ENCODE measurements at places on chromosomes 2 and 18.

- no peaks in the 10 kb centered on the region for H3K27me3 ChIP-seq
- no peaks in the 10 kb centered on the region for H3K4me1 ChIP-seq
- no peak overlapping the region for H3K4me3 ChIP-seq
These were observed 177.7 kb upstream of the SMAD2 start for GRCh38 chr18:48108136-48108535.

- H3K27ac ChIP-seq = no peak overlapping the region
- H3K27me3 ChIP-seq = no peaks in the 10 kb centered on the region
- H3K36me3 ChIP-seq = no peaks in the 10 kb centered on the region
- no peaks in the 10 kb centered on the region for H3K4me1 ChIP-seq
- no peak for DNase-seq
- H3K4me3 ChIP-seq = no peak overlapping the region
These were observed 1632.8 kb upstream of the CELF4 start for GRCh38 chr18:39198376-39198775.

DNA sequence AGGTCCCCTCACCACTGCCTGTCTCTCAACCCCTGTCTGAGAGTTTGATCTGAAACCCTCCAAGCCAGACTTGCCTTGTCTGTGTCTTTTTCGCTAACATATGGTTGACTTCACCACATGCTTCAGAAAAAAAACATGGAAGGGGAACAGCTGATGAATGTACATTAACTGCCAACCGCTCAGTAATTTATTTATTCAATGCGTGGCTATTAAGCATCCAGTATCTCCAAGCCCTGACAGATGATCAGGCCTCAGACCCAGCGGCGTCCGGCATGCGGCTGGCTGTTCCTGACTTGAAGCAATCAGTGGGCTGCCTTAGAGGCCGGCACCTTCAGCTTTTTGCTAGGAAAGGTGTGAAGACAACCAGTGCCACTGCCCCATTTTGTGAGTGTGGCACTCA lies 62.3 kb downstream of the NGEF start:
- no peaks in the 10 kb centered on the region for H3K4me1 ChIP-seq
- no peak overlapping the region for H3K27ac ChIP-seq
- DNase-seq = no peak
- H3K36me3 ChIP-seq = no peaks in the 10 kb centered on the region

DNA sequence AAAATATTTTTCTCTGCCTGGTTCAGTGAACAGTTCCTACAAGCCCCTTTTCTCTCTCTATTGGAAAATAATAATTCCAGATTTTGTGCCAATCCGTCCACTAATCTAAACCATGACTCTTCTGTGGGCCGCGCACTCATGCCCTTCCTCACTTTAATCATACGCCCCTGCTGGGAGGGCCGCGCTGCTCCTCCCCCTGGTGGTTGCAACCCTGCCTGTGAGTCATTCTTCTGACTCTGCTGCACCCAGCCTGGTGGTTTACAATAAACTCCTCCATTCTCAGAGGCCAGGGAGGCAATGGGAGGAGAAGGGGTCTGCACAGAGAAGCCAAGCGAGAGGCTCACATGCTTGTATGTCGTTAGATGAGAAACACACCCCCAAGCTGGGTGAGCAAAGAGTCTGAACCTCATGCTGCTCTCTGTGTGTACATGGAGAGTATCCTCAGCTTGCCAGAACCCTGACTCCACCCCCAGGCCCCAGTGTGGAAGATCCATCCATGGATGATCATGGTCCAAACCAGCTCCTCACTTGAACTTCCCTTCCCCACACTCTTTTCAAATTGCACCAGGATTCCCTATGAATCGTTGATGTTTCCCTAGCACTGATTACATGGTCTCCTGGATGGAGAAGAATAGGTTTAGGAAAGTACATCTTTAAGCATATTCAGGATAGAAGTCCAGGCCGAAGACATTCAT lies 228.9 kb downstream of the ANKRD30B start:
- H3K27ac ChIP-seq = no peak overlapping the region
- H3K27me3 ChIP-seq = no peaks in the 10 kb centered on the region
- no peaks in the 10 kb centered on the region for H3K4me1 ChIP-seq
- no peak for DNase-seq
- no peaks in the 10 kb centered on the region for H3K36me3 ChIP-seq
- no peak overlapping the region for H3K4me3 ChIP-seq

- H3K4me3 ChIP-seq = no peak overlapping the region
- no peak overlapping the region for H3K27ac ChIP-seq
- H3K4me1 ChIP-seq = no peaks in the 10 kb centered on the region
- no peaks in the 10 kb centered on the region for H3K27me3 ChIP-seq
These were observed 24.9 kb upstream of the RAB10 start for GRCh38 chr2:26008851-26009566.

GRCh38 chr2:230124757-230125431 lies 56.2 kb upstream of the SLC16A14 start:
- DNase-seq = no peak
- H3K27me3 ChIP-seq = no peaks in the 10 kb centered on the region
- H3K27ac ChIP-seq = peak overlapping the region; percentile 18

GRCh38 chr2:58006952-58007284 lies 39.7 kb upstream of the VRK2 start:
- H3K27me3 ChIP-seq = no peaks in the 10 kb centered on the region
- no peaks in the 10 kb centered on the region for H3K36me3 ChIP-seq
- no peaks in the 10 kb centered on the region for H3K4me1 ChIP-seq
- no peak for DNase-seq
- H3K4me3 ChIP-seq = no peak overlapping the region

- H3K4me3 ChIP-seq = no peak overlapping the region
- H3K36me3 ChIP-seq = no peaks in the 10 kb centered on the region
- H3K4me1 ChIP-seq = no peaks in the 10 kb centered on the region
- H3K27me3 ChIP-seq = no peaks in the 10 kb centered on the region
- DNase-seq = no peak
These were observed 437.0 kb downstream of the THSD7B start for GRCh38 chr2:137202318-137202717.

DNA sequence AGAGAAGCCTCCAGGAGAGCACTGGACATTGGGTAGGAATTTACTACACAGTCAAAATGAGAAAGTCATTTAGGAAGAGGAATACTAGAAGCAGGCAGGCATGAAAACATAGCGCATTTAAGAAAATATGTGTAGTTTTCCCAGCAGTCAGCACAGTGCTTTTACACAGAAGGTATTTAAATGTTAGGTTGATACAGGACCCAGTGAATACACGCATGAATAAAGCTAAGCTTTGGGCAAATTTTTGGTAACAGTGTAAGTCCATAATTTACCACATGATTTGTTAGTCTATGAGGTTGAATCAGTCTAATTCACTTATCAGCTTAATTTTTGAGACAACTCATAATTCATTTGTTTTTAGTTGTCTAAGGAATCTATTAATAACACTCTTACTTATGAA lies 421.7 kb upstream of the CDH20 start:
- no peak overlapping the region for H3K27ac ChIP-seq
- H3K36me3 ChIP-seq = no peaks in the 10 kb centered on the region
- H3K4me1 ChIP-seq = no peaks in the 10 kb centered on the region
- H3K4me3 ChIP-seq = no peak overlapping the region
- no peak for DNase-seq

DNA sequence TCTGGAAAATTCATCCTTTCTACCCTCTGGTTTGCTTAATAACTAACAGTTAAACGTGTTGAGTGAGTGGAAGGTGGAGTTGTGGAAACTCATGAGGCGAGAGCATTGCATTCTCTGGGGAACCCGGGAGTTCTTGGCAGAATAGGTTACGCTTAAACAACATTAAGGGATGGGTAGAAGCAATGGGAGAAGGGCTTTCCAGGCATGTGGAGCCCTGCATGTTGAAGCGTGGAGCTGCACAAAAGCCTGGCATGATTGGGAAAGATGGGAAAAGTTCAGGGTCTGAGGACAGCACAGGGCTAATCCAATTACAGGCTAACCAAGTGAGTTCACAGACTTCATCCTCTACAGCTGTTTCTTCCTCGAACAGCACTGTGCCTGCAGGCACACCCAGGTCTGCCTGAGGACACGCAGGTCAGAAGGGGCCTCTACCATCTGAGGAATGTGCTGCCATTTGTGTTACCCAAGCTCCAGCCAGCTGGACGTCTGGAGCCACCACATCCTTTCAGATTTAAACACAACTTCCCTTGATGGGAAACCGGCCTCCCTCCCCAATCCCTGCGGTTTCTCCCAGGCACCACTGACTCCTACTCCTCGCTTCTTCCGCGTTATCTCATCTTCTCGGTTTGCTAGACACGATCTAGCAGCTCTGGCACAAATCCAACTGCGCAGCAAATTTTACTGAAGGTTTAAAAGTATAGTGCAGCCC lies 164.2 kb downstream of the ANTXR1 start:
- H3K4me1 ChIP-seq = no peaks in the 10 kb centered on the region
- DNase-seq = no peak
- no peak overlapping the region for H3K27ac ChIP-seq
- H3K4me3 ChIP-seq = no peak overlapping the region
- H3K36me3 ChIP-seq = no peaks in the 10 kb centered on the region

- no peak overlapping the region for H3K27ac ChIP-seq
- peaks cover 53% of the 10 kb centered on the region for H3K36me3 ChIP-seq
- H3K4me1 ChIP-seq = peaks cover 25% of the 10 kb centered on the region
These were observed 12.8 kb downstream of the TMEM127 start for GRCh38 chr2:96253006-96253405.

DNA sequence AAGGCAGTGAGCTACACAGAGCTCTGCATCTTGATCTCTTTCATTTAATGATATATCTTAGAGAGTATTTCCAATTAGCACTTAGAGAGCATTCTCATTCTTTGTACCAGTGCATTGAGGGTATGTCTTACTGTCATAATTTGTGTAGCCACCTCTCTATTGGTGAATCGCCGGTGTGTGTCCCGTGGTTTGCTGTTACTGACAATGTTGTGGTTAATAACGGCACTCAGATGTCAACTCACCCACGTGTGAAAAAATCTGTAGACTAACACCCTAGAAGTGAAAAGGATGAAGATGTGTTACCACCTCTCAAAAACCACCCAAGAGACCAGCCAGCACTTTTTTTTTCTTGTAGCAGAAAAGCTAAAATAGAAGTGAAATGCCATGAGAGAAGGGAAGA lies 37.1 kb downstream of the TEX51 start:
- peaks cover 7% of the 10 kb centered on the region for H3K27me3 ChIP-seq
- peaks cover 15% of the 10 kb centered on the region for H3K4me1 ChIP-seq
- H3K36me3 ChIP-seq = no peaks in the 10 kb centered on the region
- no peak for DNase-seq

- no peak overlapping the region for H3K27ac ChIP-seq
- peaks cover 2% of the 10 kb centered on the region for H3K36me3 ChIP-seq
- H3K4me3 ChIP-seq = no peak overlapping the region
These were observed 26.7 kb downstream of the AGPS start for GRCh38 chr2:177419274-177419673.

- DNase-seq = no peak
- no peak overlapping the region for H3K27ac ChIP-seq
- no peaks in the 10 kb centered on the region for H3K27me3 ChIP-seq
These were observed 18.5 kb upstream of the TMEM178A start for GRCh38 chr2:39647104-39647765.

DNA sequence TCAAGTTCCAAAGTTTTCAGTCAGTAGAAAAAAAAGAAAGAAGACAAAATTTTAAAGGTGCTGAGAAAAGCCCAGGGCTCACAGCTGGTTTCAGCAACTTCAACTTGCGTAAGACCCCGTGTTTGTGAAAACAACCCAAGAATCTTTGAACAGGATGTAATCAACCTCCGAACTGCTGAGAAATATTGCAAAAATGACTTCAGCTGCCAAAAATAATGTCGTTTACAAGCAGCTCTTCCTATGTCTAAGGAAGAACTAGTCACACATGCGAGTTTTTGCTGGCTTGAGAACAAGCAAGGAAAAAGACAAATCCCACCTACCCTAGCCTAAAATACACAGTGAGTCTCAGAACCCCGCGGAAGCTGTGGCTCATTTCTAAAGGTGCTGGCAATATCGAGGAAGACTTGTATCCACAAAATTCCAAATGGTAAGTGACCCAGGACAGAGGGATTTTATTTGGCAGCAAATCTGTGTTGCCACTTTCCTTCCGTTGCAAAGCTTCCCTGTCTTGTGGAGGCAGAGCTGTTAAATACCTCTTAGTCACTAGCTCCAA lies 59.8 kb upstream of the SLC8A1 start:
- no peak overlapping the region for H3K27ac ChIP-seq
- no peaks in the 10 kb centered on the region for H3K36me3 ChIP-seq
- no peaks in the 10 kb centered on the region for H3K4me1 ChIP-seq
- H3K4me3 ChIP-seq = no peak overlapping the region
- H3K27me3 ChIP-seq = no peaks in the 10 kb centered on the region
- no peak for DNase-seq

DNA sequence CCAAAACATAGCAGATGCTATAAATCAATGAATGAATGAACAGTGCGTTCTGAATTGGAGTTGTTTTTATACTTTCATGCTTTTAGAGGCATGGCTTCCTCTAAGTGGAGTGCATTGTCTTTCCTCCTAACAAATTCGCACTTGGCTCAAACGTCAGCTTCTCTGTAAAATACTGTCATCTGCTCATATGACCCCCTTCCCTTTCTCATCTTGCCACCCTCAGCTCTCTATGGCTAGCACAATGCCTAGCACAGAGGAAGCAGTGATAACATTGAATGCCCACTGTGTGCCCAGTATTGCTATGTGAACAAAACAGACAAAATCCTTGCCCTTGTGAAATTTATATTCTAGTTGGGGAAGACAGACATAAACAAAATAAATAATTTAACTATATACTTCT lies 258.8 kb downstream of the MREG start:
- H3K27me3 ChIP-seq = no peaks in the 10 kb centered on the region
- H3K4me1 ChIP-seq = peaks cover 7% of the 10 kb centered on the region
- DNase-seq = no peak
- no peak overlapping the region for H3K4me3 ChIP-seq
- no peaks in the 10 kb centered on the region for H3K36me3 ChIP-seq
- no peak overlapping the region for H3K27ac ChIP-seq

GRCh38 chr2:182907081-182907830 lies 40.8 kb upstream of the FRZB start:
- H3K4me1 ChIP-seq = no peaks in the 10 kb centered on the region
- no peaks in the 10 kb centered on the region for H3K27me3 ChIP-seq
- H3K27ac ChIP-seq = no peak overlapping the region

- H3K27me3 ChIP-seq = no peaks in the 10 kb centered on the region
- peaks cover 18% of the 10 kb centered on the region for H3K4me1 ChIP-seq
- DNase-seq = no peak
These were observed 4.3 kb downstream of the LDLRAD4 start for GRCh38 chr18:13222856-13223281.

GRCh38 chr2:206125901-206126300 lies 33.3 kb downstream of the NDUFS1 start:
- peaks cover 71% of the 10 kb centered on the region for H3K36me3 ChIP-seq
- no peak overlapping the region for H3K4me3 ChIP-seq
- DNase-seq = no peak
- no peaks in the 10 kb centered on the region for H3K27me3 ChIP-seq
- H3K4me1 ChIP-seq = no peaks in the 10 kb centered on the region
